Glutamatergic neuron (in vitro differentiated cells): ENCODE measurements at places on chromosomes 5 and 9. TPM values are rescaled to one million over a fixed set of nuclear protein-coding genes. Genes with fewer than 3 reads are reported as not detected.

The KIF27 gene
- 4.2 TPM for total RNA-seq

The EIF4E1B gene
- total RNA-seq, result not detected

The CCDC192 gene
- not detected for total RNA-seq

The CTSV gene
- total RNA-seq, result 1.3 TPM

The ZNF300 gene
- 33.9 TPM for total RNA-seq

- DNase-seq, result no peak
Measured at GRCh38 chr5:96932026-96932425, 3.9 kb upstream of the LNPEP start.

DNA sequence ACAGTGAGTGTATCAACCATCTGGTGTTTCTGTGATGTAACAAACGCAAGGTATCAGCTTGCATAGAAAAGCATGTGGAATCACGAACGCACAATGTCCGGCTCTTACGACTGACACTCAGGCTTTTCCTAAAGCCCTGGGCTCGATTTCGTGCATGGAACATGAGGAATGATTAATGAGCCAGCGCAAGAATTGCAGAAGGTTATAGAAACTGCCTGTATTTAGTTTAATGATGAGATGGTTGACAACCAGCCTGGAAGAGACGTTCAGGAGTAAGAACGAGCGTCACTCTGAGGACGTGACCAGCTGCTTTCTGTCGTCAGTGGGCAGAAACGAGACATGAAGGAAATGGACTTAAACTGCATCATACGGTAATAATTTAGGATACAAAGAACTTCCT, 497.6 kb downstream of the IRX1 start:
- no peak for DNase-seq

GRCh38 chr9:76629205-76629990, 134.8 kb upstream of the PCA3 start:
- DNase-seq, result no peak

DNA sequence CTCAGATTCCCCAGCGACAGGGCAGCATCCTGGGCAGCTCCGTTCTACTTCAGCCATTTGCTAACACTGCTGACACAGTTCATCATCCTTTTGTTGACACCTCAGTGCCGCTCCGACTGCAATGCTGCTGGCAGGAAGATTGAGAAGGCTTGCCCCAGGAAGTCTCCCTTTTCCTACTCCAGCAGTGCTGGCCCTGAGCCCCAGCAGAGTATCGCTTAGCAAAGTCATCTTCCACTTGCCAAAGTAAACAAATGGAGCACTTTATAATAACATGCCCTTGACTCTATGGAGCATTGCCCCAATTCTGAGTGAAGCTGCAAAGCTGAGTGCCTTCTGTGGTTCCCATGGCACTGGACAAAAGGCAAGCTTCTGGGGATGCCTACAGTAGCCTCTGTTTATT, 32.2 kb downstream of the PRLR start:
- no peak for DNase-seq
